ENCODE measurements at places on chromosomes 3 and 15.

GRCh38 chr3:99250821-99251355, 349.4 kb upstream of the DCBLD2 start:
- DNase-seq = peak; percentile 36

DNA sequence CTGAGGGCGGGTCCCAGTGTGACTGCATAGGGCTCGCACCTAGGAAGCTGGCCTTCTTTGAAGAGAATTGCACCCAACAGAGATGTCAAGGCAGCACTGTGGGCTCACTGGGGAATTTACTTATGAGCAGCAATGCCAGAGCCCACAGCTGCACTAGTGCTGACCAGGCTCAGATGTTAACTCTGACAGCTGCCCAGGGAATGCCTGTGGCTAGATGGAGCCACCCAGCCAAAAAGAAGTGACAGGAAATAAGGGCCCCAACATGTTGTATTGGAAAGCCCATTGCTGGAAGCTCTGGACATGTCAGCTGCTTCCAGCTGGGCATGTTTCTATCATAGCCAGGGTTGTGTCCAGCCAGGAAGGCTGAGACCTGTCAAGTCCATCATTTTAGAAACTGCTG, 90.9 kb upstream of the ZNF280D start:
- DNase-seq = no peak

GRCh38 chr3:196915375-196915774, 27.0 kb downstream of the NCBP2 start:
- no peak for DNase-seq

DNA sequence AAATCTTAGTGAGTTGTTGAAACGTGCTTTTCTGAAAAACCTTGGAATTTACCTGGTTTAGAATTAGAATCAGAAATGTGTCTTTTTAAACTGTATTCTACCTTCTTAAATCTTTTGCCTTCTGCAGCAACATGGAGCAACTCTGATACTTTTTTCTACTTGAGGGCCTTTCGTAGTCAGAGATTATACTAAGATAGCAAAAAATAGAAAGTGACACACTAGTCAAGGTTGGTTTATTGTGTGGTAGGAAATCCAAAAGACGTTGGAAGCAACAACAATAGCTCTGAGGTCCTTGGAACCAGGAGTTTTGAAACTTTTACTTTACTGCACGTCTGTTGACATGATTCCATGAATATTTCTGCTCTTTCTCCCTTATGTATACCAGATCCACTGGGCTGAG, 294.9 kb downstream of the LPP start:
- DNase-seq = no peak

- no peak for DNase-seq
Measured at GRCh38 chr15:57286446-57287122, 89.7 kb upstream of the CGNL1 start.

- peak; percentile 48 for DNase-seq
Measured at GRCh38 chr15:90610190-90610589, 80.5 kb downstream of the CRTC3 start.

- DNase-seq = no peak
Measured at GRCh38 chr3:134665243-134665642, 14.4 kb upstream of the KY start.

GRCh38 chr15:86255247-86255646, 175.6 kb downstream of the AGBL1 start:
- no peak for DNase-seq

- no peak for DNase-seq
Measured at GRCh38 chr15:50977162-50977561, 68.7 kb downstream of the AP4E1 start.

- DNase-seq = no peak
Measured at GRCh38 chr3:125019271-125019670, 36.5 kb downstream of the HEG1 start.

DNA sequence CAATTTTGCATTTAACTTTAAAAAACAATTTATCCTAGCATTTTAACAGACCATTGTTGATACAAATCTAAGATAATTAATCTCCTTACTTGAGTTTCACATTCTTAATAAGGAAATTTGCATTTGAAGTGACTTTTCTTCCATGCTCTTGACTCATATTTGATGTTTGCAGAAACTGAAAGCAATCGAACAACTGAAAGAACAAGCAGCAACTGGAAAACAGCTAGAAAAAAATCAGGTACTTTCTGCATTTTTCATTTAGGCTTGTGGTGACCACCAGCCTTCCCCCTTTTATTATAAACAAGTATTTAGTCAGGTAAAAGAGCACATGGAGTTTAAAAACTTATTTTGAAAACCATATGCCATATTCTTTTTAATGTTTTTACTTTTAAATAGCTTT, 20.1 kb upstream of the SELENOT start:
- DNase-seq = no peak

DNA sequence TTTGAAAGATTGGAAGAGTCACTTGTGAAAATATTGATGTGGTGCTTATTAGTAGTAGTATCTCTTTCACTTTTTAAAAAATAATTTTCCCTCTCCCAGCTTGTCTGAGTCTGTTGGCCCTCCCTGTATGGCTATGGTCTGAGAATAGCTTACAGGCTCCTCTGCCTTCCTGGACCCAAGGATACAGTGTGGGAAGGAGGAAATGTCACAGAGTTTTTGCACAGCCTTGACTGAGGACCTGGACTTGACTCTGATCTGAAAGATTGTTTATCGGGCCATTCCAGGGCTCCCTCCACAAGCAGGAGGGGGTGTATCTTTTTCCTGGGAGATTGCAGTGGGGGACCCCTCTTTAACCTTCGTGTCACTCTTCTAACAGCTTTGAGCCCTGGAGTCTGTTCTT, 59.7 kb downstream of the TLNRD1 start:
- DNase-seq = no peak

DNA sequence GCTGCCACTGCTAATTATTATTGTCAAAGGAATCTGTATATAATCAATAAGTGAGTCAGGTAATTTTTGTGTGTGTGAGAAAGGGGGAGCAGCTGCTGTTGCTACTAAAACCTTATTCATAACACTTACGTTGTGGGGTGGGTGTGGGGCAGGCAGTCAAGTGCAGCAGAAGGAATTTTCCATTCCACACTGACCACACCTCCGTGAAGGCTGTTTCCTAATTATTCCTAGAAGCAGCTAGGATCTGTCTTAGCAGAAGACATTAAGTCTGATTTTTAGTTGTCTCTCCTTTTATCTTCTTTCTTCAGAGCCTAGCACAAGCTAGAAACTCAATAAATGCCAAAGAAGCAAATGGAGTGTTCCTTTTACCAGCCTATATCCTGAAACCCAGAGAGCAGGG, 4.0 kb upstream of the U2SURP start:
- DNase-seq = peak; percentile 39

- DNase-seq = no peak
Measured at GRCh38 chr15:80823120-80823519, 44.0 kb downstream of the CEMIP start.

DNA sequence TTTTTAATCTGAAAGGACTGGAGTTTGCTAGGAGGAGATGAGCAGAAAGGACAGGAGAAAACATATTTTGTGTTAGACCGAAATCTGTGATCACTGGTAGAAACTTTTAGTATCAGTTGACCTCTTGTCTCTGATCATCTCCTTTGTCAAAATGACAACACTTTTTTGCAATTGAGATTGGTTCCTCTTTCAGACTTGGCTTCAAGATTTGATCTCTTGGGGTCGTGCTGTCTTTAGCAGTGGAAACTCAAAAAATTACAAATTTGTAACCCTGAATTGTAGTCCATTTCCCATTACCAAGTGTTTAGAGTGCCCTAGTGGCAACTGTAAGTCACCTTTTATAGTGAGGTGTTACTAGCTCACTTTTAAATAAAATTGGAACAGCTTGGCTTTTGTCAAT, 107.4 kb downstream of the KLHL25 start:
- no peak for DNase-seq

GRCh38 chr15:57382969-57383368, 6.7 kb downstream of the CGNL1 start:
- DNase-seq = no peak

DNA sequence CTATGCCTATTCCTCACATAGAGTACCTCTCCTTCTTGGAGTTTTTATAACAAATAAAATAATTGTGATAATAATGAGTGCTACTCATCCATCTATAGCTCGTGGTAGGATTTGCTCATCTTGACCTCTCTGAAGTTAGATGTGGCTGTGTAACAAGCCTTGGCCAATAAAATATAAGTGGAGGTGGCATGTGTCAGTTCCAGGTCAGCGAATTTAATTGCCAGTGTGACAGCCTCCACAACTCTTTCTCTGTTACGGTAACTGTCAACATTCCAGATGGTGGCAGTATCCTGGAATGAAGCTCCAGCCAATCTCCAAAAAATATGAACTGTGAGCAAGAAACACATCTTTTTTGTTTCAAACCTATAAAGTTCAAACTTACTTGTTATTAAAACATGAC, 13.8 kb downstream of the CLRN1 start:
- no peak for DNase-seq

GRCh38 chr3:4751502-4752101, 227.6 kb upstream of the BHLHE40 start:
- DNase-seq = peak; percentile 74

DNA sequence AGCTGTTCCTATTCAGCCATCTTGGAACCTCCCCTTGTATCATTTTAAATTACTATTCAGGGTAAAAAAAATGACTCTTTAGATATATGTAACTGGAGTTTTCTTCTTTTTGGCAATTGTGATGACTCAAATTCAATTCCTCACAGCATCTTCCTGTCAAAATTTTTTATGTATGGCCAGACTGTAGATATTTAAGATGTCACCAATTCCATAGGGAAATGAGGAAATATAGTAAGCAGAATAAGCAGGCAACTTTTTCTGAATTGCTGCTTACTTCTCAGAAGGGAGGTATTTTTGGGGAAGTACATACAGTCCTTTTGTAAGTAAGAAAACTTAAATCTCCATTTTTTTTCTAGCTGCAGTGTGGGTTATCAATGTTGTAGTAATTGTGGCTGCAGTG, 28.8 kb downstream of the EAF2 start:
- no peak for DNase-seq

- peak; percentile 85 for DNase-seq
Measured at GRCh38 chr15:28955160-28955992, 69.6 kb downstream of the APBA2 start.

DNA sequence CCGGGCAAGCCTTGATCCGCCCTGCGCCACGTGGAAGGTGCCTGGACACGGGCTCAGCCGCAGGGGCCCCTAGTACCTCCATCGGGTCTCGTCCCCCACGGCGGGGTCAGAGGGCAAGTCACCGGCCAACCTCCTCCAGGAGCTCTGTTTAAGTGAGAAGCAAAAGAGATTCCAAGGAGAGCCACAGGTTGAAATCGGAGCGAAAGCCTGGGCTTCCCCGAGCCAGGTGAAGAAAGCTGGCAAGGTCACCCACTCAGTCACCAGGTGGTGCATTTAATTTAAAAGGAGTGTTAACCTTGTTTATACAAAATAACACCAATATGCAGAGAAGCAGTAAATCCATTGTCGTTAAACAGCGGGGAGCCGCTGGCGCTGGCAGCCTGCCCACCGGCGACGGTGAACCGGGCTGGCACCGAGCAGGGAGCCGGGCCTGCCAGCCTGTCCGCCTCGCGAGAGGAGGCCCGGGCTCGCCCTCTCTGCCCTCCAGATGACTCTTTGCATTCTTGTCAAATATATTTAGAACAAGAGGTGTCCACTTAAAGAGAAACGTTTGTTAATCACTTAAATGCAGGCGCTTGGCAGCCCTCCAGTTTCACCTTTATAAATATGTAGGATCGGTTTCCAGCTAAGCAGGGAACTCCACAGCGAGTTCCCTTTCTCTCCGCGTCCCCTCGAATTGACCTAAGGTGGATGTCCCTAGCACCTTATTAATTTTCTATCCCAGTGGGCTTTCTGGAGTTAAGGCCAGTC, 277.3 kb upstream of the NR2F2 start:
- DNase-seq = peak; percentile 43

GRCh38 chr15:32122013-32122412, 91.7 kb downstream of the CHRNA7 start:
- no peak for DNase-seq

DNA sequence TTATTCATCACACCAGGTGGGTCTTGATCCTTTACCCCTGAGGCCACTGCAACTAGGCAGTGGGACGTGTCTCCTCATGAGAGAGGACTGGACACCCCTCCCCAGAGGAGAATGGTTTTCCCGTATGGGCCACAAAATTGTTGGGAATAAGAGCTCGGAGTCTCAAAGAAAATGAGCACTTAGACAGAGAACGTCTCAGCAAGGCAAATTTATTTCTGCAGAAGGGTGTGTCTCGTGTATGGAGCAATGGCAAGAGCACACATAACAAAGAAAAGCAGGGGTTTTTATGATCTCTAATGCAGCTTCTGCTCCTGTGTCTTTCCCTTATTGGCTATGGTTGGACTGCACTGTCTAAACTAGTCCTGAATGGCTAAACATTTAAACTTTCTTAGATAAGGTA, 803.5 kb downstream of the PLOD2 start:
- no peak for DNase-seq

DNA sequence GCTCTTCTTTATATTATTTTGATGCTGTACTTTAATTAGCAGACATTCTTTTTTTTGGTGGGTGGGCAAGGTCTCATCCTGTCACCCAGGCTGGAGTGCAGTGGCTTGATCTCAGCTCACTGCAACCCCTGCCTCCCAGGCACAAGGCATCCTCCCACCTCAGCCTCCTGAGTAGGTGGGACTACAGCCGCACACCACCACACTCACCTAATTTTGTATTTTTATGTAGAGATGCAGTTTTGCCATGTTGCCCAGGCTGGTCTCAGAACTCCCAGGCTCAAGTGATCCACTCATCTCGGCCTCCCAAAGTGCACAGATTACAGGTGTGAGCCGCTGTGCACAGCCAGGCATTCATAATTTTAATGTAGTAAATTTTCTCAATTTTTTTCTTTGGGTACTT, 608.1 kb downstream of the ZNF385D start:
- no peak for DNase-seq

- no peak for DNase-seq
Measured at GRCh38 chr3:156211583-156211982, 91.2 kb downstream of the KCNAB1 start.

DNA sequence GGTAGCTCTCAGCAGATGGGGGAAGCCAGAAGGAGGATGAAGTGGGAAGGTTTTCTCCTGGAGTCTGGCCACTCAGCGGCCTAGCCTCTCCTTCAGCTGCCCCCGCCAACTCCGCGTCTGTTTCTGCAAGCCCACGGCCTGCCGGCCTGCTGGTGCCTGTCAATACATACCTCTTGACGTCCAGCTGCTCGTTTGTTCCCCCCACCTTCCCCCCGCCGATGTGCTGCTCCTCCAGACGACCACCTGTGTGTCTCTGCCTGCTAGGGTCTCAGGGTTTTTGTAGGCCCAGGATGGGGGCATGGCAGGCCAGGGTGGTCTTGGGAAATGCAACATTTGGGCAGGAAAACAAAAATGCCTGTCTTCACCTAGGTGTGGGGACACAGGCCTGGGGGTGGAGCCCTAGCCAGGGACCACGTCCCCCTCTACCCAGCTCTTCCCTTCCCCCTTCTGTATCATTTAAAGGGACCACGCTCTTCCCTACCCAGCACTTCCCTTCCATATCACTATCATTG, 137.8 kb downstream of the ALCAM start:
- DNase-seq = no peak

Measured in mesenchymal stem cell (in vitro differentiated cells and primary cell).